Thymus (tissue), 14 donors: ENCODE measurements at places on chromosomes 3 and 15.

GRCh38 chr3:105304487-105304886 lies 62.2 kb upstream of the ALCAM start:
- DNase-seq: no peak

DNA sequence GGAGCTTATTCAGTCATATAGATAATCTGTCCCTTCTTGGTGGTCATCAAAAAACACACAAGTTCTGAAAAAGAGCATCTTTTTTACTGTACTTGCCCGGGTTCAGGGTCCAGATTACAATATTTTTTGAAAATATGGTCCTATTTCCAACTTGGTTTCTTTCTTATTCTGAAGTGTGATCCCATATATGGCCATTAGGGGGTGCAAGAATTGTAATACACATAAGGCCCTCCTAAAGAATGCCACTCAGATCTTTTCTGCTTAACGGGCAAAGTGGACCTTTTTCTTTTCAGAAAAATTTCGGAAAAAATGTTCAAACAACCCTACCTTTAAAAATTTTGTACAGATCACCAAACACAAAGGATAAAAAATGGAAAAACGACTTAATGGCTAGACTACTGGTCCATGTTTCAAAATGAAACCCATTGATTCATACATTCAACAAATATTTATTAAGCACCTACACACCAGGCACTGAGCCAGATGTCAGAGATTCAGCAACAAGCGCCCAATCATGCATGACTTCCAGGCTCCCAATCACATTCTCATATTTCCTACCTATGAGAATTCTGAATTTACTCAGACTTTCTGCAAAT lies 102.0 kb upstream of the MYRIP start:
- no peak for DNase-seq

GRCh38 chr3:194056731-194057415 lies 79.1 kb upstream of the HES1 start:
- no peak for DNase-seq

GRCh38 chr15:52291204-52291603 lies 4.4 kb downstream of the MYO5C start:
- no peak for DNase-seq

GRCh38 chr3:45135959-45136358 lies 10.2 kb downstream of the CDCP1 start:
- no peak for DNase-seq
